ENCODE measurements at places on chromosomes 11 and 22. TPM values are rescaled to one million over a fixed set of nuclear protein-coding genes. Genes with fewer than 3 reads are reported as not detected.

DNA sequence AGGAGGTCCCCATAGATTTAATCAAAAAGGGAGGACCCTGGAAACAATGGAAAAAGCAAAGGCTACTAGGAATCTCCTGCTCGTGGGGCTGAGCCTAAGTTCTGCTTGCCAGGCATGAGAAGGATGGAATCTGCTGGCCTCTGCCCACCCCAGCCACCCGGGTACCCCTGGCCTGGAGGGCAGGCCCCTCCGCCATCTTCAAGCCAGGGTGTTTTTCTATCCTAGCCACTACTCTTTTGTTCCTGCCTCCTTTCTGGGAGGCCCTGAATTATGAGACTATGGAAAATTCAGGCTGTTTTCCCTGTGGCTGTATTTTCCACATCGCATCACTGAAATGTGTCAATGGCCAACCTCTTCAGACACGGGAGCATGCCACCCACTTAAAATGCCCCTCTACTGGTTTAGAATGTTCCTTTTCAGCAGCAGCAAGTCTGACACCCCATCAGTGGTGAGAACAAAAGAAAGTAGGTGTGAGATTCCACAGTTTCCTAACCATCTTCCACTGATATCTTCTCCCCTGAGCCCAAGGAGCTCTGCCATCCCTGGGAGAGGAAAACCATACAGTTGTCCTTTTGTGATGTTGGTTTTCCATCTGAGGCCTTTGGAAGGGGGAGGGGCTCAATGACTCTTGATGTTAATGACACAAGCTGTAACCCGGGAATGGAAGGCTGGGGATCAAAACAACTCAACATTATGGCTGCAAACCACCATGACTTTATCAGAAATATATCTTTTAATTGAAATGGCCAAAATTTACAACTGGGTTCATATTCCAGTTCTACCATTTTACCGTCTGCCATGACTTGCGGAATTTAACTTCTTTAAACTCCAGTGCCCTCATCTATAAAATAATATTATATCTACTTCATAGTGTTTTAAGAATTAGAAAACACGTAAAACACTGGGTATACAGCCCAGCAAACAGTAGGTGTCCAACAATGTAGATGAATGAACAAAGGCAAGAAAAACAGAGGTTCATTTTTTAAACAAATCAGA is 22.2 kb downstream of the DKK3 start:
- H3K27ac ChIP-seq, result no peak overlapping the region
- no peaks in the 10 kb centered on the region for H3K27me3 ChIP-seq
- H3K4me1 ChIP-seq, result no peaks in the 10 kb centered on the region
- H3K4me3 ChIP-seq, result no peak overlapping the region
- DNase-seq, result no peak
- no peaks in the 10 kb centered on the region for H3K36me3 ChIP-seq

GRCh38 chr11:130673698-130674097 is 225.3 kb downstream of the ADAMTS15 start:
- DNase-seq, result no peak
- H3K27ac ChIP-seq, result no peak overlapping the region
- no peaks in the 10 kb centered on the region for H3K36me3 ChIP-seq
- no peak overlapping the region for H3K4me3 ChIP-seq
- no peaks in the 10 kb centered on the region for H3K4me1 ChIP-seq
- no peaks in the 10 kb centered on the region for H3K27me3 ChIP-seq

DNA sequence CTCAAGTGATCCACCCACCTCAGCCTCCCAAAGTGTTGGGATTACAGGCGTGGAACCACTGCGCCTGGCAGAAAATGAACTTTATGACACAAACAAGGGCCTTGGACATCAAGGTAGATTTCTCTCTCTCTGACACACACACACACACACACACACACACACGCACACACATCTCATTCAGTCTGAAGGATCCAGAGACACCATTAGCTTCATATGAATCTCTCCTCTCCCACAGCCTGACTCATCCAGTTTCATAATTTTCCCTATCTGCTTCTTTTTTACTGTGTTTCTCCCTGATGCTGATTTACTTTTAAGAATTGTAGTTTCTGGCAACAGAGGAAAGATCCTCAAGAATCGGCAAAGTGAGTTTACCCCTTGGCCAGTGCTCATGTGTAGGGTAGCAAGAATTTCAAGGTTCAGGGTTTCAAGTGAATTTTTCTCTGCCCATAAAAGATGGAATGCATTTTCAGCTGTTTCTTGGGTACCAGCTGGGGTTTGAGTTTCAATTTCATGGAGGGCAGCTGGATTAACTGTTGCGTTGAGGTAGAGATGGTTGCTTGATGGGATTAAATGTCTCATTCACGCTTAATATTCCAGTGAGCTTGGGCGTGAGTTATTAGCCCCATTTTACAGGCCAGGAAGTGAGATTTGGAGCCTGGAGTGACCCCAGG is 3.5 kb downstream of the MYO18B start:
- H3K4me1 ChIP-seq, result no peaks in the 10 kb centered on the region
- no peak for DNase-seq
- no peak overlapping the region for H3K4me3 ChIP-seq
- no peak overlapping the region for H3K27ac ChIP-seq

- H3K36me3 ChIP-seq, result no peaks in the 10 kb centered on the region
- H3K4me1 ChIP-seq, result no peaks in the 10 kb centered on the region
- no peak for DNase-seq
- no peak overlapping the region for H3K27ac ChIP-seq
Observed at GRCh38 chr11:27174672-27175210, 134.1 kb downstream of the BBOX1 start.

GRCh38 chr22:45088576-45088975 is 75.1 kb upstream of the NUP50 start:
- DNase-seq, result no peak
- no peaks in the 10 kb centered on the region for H3K36me3 ChIP-seq
- H3K4me3 ChIP-seq, result no peak overlapping the region
- no peaks in the 10 kb centered on the region for H3K27me3 ChIP-seq
- no peaks in the 10 kb centered on the region for H3K4me1 ChIP-seq

GRCh38 chr22:38239101-38239761 is 33.6 kb downstream of the TMEM184B start:
- no peaks in the 10 kb centered on the region for H3K4me1 ChIP-seq
- H3K27ac ChIP-seq, result no peak overlapping the region
- no peak overlapping the region for H3K4me3 ChIP-seq
- no peaks in the 10 kb centered on the region for H3K27me3 ChIP-seq

DNA sequence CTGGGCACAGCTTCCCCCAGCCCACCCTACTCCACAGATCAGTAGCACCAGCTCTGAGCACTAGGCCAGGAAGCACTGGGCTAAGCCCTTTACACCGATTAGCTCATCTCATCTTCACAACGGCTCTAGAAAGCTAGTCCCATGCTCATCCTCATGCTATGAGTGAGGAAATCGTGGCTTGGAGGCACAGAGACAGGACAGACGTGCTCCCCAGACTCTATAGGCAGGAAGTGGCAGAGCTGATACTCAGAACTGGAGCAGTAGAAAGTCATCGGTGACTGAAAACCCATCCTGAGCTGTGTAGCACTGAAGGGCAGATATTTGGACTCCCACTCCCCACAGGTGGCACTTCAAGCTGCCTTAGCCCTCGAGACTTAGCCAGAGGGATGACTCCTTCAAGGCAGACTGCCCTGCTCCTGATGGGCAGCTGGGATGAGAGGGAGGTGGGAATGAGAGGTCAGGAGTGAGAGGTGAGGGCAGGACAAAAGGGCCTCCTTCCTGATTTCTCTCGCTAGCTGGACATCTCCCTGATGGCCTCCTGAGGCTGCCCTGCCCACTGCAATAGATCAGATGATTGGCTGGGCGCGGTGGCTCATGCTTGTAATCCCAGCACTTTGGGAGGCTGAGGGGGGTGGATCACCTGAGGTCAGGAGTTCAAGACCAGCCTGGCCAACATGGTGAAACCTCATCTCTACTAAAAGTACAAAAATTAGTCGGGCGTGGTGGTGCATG is 9.7 kb downstream of the CD5 start:
- no peaks in the 10 kb centered on the region for H3K27me3 ChIP-seq
- no peak overlapping the region for H3K27ac ChIP-seq
- H3K4me1 ChIP-seq, result peaks cover 2% of the 10 kb centered on the region
- no peak overlapping the region for H3K4me3 ChIP-seq
- DNase-seq, result no peak

- no peaks in the 10 kb centered on the region for H3K36me3 ChIP-seq
- no peak overlapping the region for H3K27ac ChIP-seq
- no peak overlapping the region for H3K4me3 ChIP-seq
- H3K27me3 ChIP-seq, result no peaks in the 10 kb centered on the region
Observed at GRCh38 chr11:76279038-76279437, 72.7 kb upstream of the WNT11 start.

DNA sequence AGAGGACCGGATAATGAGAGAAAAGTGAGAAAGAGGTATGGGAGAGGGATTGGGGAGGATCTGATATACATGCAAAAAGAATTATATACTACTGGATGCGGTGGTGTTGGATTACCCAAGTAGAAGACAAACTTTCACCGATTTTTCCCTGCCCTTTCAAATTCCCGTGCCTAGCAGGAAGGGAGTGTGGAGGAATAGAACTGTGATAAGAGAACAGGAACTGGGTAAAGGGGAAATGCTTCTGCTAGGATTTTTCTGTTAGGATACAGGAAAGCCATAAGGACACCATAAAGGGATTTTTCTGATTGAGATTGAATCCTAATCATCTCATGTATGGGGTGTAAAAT is 480 bp upstream of the MTMR2 start:
- H3K27me3 ChIP-seq, result no peaks in the 10 kb centered on the region
- peak; percentile 20 for DNase-seq

DNA sequence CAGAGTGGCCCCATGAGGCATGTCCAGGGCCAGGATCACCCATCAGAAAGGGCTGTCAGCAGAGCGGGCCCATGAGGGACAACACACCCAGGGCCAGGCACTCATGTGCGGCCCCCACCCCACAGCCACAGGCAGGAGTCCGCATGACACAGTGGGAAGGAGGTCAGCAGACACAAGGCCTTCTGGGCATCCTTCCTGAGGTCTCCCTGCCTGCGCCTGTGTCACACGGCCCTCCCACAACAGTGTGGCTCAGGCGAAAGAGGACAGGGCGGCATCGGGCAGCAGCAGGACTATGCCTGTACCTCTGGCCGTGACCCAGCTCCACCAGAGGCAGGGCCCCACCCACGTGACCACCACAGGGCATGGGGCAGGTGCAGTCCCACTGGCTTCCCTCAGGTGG is 27.1 kb downstream of the CHID1 start:
- DNase-seq, result no peak
- H3K4me1 ChIP-seq, result no peaks in the 10 kb centered on the region
- H3K27ac ChIP-seq, result no peak overlapping the region
- no peaks in the 10 kb centered on the region for H3K27me3 ChIP-seq

DNA sequence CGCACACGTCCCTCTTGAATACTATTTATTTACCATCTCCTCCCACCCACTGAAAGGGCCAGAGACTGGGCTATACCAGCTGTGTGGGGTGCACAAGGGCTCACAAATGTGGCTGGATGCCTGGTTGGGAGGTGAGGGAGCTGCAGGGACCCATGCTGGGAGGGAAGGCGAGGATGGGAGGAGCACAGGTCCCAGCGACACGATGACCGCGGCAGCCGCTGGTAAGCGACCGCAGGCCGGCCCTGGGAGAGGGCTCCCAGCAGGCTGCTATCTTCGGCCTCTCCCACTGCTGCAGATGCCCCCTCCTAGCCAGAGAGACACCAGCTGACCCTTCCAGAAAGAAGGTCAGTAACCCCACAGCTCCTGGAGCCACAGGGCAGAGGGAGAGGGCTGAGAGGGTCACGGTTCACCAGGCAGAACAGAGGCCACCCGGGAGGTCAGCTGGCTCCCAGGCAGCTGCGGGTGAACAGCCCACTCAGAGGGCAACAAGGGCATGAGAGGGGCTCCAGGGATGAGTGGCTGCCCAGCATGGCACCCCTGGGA is 163.9 kb downstream of the CRYBB2 start:
- H3K27me3 ChIP-seq, result no peaks in the 10 kb centered on the region
- no peak overlapping the region for H3K4me3 ChIP-seq
- peaks cover 22% of the 10 kb centered on the region for H3K4me1 ChIP-seq
- H3K27ac ChIP-seq, result no peak overlapping the region
- no peak for DNase-seq

DNA sequence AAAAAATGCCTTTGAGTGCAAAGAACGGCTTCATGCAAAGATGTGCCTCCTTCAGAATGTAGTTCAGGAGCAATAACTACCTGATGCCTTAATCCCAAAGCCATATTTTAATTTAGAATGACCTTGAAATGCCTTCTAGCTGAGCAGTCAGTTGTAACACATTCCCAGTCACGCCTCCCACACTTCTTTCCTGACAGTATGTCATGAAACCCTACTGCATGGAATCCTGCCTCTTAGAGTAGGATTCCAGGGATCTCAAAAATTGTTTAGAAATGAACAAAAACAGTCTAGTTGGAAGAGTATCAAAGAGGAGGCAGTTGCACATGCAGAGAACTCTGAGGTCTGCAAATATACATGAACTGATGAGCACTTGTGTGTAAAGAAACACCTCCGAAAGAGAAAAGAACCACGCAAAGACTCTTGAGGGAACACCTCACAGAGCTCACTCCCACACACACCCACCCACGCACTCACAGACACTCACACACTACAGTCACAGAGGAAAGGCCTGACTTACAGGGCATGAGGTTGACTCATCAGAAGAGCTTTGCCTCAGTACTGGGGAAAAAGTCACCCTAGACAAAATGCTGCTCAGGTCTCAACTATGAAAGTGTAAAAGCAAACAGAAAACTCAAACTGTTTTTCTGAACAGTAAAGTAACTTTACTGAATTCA is 77.4 kb downstream of the GGTLC2 start:
- peaks cover 35% of the 10 kb centered on the region for H3K4me1 ChIP-seq
- DNase-seq, result peak; percentile 79
- H3K4me3 ChIP-seq, result no peak overlapping the region
- no peaks in the 10 kb centered on the region for H3K27me3 ChIP-seq
- no peaks in the 10 kb centered on the region for H3K36me3 ChIP-seq

DNA sequence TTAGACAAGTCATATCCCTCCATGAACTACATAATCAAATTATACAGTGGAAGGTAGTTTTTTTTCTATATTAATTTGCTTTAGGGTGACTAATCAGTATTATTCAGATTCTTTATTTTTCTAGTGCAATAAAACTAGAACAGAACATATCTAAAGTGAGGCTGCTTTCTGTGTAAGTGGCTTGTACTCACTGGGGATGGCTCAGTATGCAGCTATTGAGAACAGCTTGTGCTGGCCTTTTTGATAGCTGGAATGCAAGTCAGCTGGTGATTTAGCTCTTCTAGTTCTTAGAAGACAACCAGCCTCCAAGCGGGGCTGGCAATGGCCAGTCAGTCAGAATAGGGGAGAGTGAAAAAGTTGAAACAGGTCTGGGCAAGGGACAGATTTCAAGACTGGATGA is 119.4 kb downstream of the BLID start:
- DNase-seq, result no peak
- no peaks in the 10 kb centered on the region for H3K27me3 ChIP-seq
- no peak overlapping the region for H3K27ac ChIP-seq
- H3K4me3 ChIP-seq, result no peak overlapping the region
- no peaks in the 10 kb centered on the region for H3K4me1 ChIP-seq
- no peaks in the 10 kb centered on the region for H3K36me3 ChIP-seq

SLC15A3 gene
- polyA plus RNA-seq, result 27.1 TPM

SIRT3 gene
- polyA plus RNA-seq, result 4.3 TPM

OR8G5 gene
- not detected for polyA plus RNA-seq

KRTAP5-2 gene
- polyA plus RNA-seq, result not detected

C11orf16 gene
- not detected for polyA plus RNA-seq

TUBA8 gene
- polyA plus RNA-seq, result 2.1 TPM

VPREB1 gene
- not detected for polyA plus RNA-seq

CBX6 gene
- 26.7 TPM for polyA plus RNA-seq

TPH1 gene
- polyA plus RNA-seq, result 0.05 TPM
